ENCODE measurements at places on chromosomes 4 and X.
A peak's percentile ranks its signal among the peaks of the same experiment; 100 is the strongest.

DNA sequence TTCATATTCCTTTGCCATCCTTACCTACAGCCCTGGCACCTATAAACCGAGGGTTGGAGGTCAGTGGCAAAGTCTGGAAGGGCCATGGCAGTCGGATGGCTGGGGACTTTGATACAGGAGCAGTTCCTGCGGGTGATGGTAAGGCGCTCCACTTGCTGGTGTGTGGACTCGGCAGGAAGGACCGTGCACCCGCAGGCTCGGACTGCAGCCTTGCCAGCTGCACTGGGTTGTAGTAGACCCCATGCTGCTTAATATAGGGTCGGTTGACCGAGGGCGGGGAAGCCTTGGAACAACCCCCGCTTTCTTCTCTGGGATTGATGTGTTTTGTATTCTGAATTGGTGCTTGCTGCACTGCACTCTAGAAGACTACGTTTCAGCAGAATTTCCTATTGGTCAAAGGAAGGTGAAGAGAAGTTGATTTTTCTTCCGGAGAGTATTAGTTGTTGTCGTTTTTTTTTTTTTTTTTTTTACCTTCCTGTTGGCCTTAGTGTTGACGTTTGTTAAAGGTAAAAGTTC lies 638 bp downstream of the BLTP1 start:
- peak; percentile 36 for DNase-seq

DNA sequence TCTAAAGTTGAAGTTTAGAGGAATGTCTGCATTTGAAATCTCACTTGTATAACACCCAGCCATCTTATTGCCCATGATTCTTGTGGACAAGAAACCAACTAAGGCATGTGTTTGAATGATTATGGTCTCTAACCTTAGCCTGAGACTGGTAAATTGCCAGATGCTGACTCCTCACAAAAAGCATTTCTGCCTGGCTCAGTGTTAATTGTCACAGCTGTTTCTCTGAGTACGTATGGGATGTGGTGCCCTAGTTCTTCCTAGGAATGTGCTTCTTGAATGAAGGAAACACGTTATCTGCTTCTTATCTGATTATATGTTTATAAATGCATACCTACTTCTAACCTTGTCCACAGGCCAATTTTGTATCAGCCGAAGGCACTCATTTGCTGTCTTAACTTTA lies 63.1 kb upstream of the NDP start:
- DNase-seq: no peak

- DNase-seq: no peak
Observed at GRCh38 chr4:93201471-93202096, 627.0 kb upstream of the ATOH1 start.

DNA sequence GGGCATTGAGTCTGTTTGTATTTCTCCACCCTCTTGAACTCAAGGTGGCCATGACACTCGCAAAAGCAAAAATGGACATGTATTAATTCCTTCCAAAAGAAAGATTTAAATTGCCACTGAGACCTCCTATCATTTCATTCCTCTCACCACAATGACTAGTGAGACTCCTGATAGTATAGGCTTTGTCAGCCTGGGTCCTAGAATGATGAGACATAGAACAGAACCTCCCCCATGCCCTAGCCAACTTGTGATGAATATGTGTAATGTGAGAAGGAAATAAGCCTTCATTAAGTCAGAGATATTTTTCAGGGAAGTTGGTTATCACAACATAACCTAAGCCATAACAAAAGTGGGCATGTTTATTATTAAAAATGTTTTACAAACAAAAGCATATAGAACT lies 62.5 kb downstream of the ASB9 start:
- no peak for DNase-seq

DNA sequence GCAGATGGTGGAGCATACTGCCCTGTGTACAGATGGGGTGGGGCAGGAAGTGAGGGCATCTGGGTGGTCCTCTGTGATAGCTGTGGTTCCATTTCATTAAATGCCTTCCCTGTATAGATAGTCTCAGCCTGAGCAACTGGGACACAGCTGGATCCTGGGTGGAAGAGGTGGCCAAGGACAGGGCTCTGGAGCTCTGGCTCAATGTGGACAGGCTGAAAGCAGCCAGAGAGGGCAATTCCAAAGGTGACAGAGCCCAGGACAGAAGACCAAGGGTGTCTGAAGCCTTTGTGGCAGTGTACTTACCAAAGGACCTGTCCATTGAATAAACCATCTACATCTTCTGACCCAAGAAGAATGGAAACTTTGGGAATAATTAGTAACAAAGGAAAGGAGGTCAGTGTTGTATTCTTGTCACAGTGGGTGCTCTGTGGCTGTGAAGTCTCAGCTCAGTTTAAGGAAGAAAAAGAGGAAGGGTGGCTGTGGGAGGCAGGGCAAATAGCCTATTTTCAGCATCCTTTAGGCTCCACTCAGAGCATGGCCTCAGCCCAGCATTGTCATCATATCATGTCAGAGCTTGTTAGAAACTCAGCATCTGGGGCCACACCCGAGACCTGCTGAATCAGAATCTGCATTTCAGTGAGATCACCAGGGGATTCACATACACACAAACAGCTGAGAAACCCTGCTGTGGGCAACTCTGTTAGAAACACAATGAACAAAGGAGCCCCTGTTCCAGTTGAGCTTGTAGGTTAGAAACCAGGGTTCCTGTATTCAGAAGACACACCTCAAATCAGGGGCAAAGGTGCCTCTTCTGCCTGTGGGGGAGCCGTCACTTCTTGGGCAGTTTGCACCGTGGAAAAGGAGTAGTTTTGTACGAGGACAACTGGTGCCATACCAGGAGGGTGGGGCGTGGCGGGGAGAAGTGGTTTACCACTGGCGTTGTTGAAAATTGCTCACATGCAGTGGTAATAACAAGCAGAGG lies 168.6 kb downstream of the PTTG2 start:
- DNase-seq: no peak

DNA sequence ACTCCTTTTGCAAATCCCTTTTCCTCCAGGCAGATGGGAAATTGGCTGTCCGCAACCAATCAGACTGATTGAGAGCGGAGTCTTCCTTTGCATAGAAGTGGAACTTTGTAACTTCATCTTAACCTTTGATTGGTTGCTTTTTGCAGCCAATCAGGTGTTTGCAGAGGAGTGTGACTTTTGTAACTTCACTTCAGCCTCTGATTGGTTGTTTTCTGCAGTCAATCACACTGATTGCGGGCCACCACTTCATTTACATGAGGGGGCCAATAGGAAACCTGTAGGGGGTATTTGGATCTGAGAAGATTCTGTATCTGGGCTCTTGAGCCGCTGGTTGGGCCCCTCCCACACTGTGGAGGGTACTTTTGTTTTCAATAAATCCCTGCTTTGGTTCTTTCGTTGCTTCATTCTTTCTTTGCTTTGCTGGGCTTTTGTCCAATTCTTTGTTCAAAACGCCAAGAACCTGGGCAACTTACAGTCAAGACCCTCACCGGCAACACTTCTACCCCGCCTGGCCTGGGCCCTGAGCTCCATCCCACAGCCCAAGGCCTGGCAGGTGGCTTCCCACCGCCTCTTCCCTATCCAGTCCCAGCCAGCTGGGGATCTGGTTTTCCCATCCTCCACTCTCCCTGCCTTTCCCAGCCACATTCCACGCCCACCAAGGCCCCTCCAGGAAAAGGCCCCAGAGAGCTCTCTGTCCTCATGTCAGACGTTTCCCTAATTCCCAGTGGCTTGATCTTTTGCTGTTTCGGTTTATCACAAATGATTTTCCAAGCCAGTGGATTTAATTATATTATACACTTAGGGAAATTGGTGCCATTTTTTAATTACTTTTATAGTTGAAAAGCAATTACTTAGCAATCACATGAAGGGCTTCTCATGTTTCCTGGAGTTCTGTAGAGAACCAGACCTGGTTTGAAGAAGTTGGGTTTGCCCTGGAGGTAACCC lies 110.2 kb upstream of the STX18 start:
- DNase-seq: no peak

GRCh38 chrX:71637848-71638247 lies 19.5 kb upstream of the CXCR3 start:
- no peak for DNase-seq

- no peak for DNase-seq
Observed at GRCh38 chr4:162131256-162131655, 32.5 kb downstream of the FSTL5 start.

- DNase-seq: no peak
Observed at GRCh38 chrX:2898846-2899512, 30.2 kb downstream of the ARSD start.

- DNase-seq: no peak
Observed at GRCh38 chr4:110633358-110634341, 10.8 kb upstream of the PITX2 start.

DNA sequence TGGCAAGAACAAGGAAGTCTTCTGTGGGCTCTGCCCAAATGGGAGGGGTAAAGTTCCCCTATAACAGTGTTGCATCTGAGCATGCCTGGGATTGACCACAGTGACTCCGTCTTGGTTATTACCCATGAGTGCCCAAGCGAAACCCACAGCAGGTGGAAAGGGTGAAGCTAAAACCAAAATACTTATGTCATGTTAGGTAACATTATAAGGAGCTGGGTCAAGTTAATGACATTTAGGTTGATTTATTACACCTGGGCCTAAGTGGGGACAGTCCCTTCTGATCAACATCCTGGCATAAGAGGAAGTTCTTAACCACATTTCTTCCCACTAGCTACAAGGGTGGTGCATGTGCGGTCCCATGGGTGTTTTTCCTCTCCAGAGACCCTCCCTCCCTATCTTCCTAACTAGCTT lies 1.3 kb upstream of the ZNF732 start:
- no peak for DNase-seq

GRCh38 chrX:18457000-18457399 lies 31.6 kb downstream of the CDKL5 start:
- DNase-seq: no peak

- DNase-seq: no peak
Observed at GRCh38 chr4:75995727-75996126, 5.0 kb upstream of the SDAD1 start.

- DNase-seq: no peak
Observed at GRCh38 chrX:44708470-44708869, 135.4 kb upstream of the DUSP21 start.

DNA sequence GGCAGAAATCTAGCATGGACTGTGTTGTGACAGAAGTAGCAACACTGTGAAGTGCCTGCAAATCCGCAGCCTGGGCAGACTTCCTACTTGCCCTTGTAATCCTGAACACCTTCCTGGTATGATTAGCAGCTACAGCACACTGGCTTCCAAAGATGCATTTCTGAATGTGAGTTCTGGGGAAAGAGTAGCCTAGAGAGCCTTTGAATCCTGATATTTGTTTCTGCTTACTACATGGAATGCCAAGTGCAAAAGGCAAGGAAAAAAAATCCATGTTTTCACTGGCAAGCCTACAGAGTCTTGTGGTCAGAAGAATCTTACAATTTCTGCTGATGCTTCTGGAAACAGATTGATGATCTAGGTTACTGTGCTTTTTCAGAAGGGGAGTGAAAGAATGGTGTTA lies 223.7 kb downstream of the COL25A1 start:
- DNase-seq: peak; percentile 52

GRCh38 chrX:39705290-39705689 lies 392.5 kb downstream of the BCOR start:
- no peak for DNase-seq

- DNase-seq: no peak
Observed at GRCh38 chrX:20515841-20516461, 249.2 kb upstream of the RPS6KA3 start.

- DNase-seq: no peak
Observed at GRCh38 chrX:75107863-75108509, 48.1 kb downstream of the ABCB7 start.

GRCh38 chr4:86472377-86473019 lies 112.6 kb upstream of the MAPK10 start:
- DNase-seq: no peak

- DNase-seq: no peak
Observed at GRCh38 chr4:84847978-84848377, 118.5 kb downstream of the WDFY3 start.

All from spinal cord (tissue), 10 donors.